ENCODE measurements at places on chromosomes 4 and X. TPM values are rescaled to one million over a fixed set of nuclear protein-coding genes. Genes with fewer than 3 reads are reported as not detected.

Gene GAGE2A
- not detected for total RNA-seq

Gene SLC4A4
- 234 TPM for total RNA-seq

Gene SLC16A2
- 0.70 TPM for total RNA-seq

GRCh38 chr4:26048378-26048882 is 134.4 kb downstream of the SMIM20 start:
- no peak for DNase-seq

GRCh38 chr4:115101675-115102074 is 11.7 kb downstream of the NDST4 start:
- no peak for DNase-seq

- no peak for DNase-seq
Observed at GRCh38 chr4:126087101-126087500, 772.3 kb downstream of the FAT4 start.

- DNase-seq: no peak
Observed at GRCh38 chr4:165175879-165176278, 31.5 kb upstream of the KLHL2 start.

Data from left colon (tissue), 2 donors.